Tibial artery (tissue), 4 donors: ENCODE measurements at places on chromosomes 2 and 18.

DNA sequence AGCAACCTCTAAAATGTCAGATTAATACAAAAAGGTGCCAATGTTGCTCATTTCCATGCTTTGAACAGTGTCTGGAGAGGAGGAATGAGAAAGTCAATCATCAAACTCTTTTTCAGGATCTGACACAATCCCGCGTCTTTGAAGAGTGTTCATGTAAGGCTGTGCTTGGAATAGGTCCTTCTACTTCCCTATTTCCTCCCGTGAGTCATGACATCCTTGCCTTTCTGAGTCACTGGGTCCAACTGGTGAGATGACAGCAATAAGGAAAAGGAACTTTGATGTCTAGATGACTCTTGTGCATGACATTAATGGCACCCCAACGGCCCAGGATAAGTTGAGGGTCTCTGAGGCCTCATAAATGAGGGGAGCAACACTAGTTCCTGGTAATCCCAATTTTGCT is 109.0 kb upstream of the CELF4 start:
- DNase-seq, result no peak

DNA sequence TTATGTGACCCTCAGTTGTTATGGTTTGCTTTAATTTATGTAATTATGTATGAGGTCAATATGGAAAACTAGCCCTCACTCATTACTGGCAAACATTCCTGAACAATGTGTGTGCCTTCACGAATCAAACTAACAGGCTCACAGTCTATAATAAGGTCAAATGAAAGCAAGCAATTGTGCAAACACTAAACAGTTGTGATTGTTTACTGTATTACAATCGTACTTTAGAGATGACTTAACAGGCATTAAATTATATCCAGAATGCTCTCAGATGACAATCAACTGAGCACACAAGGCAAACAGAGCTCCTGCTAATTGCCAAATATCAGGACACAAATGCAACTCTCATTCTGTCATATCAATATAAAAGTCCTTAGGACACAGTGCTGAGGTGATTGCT is 29.5 kb downstream of the COL5A2 start:
- DNase-seq, result no peak

DNA sequence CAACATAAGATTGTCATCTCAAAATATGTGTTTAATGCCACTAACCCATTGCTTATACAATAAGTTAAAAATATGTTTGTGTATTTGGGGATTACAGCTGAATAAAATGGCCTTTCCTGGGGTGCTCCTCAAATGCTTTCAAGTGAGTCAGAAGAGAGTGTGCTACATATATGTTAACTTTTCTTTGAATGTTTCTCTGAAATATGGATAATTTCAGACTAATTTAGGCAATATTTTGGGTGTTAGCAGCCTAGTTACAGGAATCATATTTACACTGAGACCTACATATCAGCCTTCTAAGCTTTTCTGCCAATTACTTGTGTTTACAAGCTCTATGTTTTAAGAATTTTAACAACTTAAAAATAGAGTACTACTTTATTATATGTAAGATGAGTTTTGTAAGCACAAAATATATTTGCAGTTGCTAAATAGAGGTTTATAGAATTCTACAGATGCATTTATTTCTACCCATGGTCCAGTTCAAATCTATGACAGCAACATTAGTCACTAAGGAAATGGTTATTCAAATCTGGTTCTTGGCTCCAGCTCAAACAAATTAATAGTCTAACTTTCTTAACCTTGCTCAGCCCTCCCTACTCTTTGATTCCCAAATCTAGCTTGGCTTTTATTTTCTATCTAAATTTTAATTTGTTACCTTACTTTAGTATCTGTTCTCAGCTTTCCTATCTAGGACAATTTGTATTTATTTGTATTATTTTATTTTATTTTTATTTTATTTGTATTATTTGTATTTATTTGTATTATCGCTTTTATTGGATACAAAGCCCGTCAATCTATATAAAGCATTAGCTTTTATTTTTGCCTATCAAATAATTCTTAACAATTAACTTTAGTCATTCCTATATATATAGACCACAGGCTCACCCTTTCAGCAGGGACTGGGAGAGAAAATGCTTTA is 48.9 kb downstream of the FSIP2 start:
- DNase-seq, result no peak

- no peak for DNase-seq
Measured at GRCh38 chr2:223621901-223622300, 19.7 kb upstream of the SCG2 start.

- no peak for DNase-seq
Measured at GRCh38 chr18:78087338-78087737, 837.7 kb downstream of the GALR1 start.

- no peak for DNase-seq
Measured at GRCh38 chr2:12031866-12032265, 285.4 kb downstream of the LPIN1 start.

- DNase-seq, result no peak
Measured at GRCh38 chr2:179235463-179236108, 29.0 kb downstream of the SESTD1 start.

- no peak for DNase-seq
Measured at GRCh38 chr2:168343586-168343985, 96.2 kb upstream of the STK39 start.

DNA sequence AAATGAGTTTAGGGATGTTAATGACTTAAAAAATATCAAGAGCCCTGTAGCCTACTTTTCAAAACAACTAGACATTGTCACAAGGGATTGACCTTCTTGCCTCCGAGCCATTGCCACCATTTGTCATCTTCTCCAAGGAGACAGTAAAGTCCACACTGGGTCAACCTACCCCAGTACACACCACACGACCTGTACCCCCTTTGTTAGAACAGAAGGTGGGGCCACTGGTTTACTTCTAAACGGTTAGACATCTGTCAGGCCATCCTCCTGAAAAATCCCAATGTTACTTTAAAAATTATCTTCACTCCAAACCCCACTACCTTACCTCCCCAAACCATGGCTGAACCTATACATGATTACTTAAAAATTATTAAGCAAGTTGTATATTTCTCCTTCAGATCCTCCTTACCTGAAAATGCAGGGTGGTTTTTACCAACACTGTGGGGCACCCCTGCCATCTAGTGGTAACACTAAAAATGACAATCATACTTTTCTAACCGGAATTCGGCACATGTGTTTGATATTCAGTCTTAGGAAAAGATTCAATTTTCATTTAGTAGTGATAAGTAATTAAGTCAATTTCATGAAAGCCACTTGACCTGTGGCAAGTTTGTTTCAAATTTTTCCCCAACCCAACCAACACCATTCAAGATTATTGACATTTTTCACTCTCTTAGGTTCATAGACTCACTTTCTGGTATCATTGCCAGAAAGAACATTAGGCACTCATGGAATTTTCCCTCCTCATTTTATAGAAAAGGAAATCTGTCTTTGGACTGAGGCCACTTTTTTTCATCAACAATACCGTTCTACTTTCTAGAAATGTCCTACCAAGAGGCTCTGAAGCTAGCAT is 265.3 kb upstream of the PKDCC start:
- DNase-seq, result no peak

DNA sequence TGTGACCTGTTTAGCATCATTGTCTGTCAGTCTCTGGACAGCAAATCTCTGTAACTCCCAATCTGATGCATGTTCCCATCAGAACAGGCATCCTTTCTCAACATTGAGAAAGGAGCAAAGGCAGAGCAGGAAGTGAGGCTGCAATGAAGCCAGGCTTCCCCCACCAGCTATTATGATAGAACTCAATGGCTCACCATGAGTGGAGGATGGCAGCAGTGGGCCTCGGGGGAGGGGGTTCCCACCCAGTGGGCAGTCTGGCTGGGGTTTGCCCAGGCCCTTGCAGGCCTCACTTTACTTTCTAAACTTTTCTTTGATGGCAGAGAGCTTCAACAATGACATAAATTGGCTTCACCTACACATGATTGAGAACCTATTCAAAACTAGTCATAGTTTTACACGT is 240.6 kb upstream of the CXCR4 start:
- no peak for DNase-seq
